Colonic mucosa (tissue), 4 donors: ENCODE measurements at places on chromosomes 11 and 22.

DNA sequence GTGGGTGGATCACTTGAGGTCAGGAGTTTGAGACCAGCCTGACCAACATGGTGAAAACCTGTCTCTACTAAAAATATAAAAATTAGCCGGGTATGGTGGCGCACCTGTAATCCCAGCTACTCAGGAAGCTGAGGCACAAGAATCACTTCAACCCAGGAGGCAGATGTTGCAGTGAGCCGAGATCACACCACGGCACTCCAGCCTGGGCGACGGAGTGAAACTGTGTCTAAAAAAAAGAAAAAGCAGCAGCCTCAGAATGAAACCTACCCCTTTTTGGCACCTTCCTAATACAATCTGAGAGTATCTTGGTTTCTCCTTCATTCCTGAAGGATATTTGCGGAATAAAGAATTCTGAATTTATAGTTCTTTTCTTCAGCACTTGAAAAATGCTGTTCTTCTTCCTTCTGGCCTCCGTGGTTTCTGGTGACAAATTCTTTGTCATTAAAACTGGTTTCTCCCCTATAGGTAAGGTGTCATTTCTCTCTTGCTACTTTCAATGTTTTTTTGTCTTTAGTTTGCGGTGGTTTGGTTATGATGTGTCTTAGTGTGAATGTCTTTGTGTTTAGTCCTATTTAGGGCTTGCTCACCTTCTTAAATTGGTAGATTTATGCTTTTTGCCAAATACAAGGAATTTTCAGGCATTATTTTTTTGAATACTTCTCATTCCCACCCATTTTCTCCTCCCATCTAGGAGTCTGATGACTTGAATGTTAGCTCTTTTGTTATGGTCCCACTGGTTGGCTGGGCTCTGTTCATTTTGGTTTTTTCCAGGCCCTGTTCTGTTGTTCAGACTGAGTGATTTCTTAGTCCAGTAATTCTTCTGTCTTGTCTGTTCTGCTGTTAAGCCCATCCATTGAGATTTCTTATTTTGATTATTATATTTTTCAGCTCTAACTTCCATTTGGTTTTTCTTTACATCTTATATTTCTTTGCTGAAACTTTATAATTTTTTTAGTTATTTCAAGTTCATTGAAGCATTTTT lies 15.4 kb downstream of the ASRGL1 start:
- no peak overlapping the region for H3K27ac ChIP-seq
- no peaks in the 10 kb centered on the region for H3K4me1 ChIP-seq
- no peak for DNase-seq
- no peaks in the 10 kb centered on the region for H3K36me3 ChIP-seq
- H3K27me3 ChIP-seq = no peaks in the 10 kb centered on the region
- no peak overlapping the region for H3K4me3 ChIP-seq

DNA sequence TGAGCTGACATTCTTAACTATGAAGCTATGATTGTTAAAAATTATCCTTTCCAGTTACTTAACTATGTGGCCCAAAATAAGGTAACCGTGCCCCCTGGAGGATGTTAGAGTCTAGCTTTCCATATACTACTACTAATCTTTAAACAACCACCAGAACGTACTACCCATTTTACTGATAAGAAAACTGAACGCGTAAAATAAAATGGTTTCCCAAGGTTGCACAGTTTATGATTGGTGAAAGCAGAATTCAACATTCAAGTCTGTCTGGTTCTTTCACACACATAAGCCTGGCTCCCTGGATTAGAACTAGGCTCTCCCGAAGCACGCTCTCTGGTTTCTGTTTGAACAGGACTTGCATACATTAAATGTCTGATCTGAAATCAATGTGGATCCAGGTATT lies 437.8 kb upstream of the CCDC90B start:
- H3K27ac ChIP-seq = no peak overlapping the region
- no peaks in the 10 kb centered on the region for H3K36me3 ChIP-seq
- no peaks in the 10 kb centered on the region for H3K4me1 ChIP-seq
- H3K27me3 ChIP-seq = no peaks in the 10 kb centered on the region

GRCh38 chr11:66314561-66315497 lies 2.0 kb downstream of the CD248 start:
- H3K4me1 ChIP-seq = peaks cover 5% of the 10 kb centered on the region
- no peak overlapping the region for H3K4me3 ChIP-seq
- H3K27ac ChIP-seq = peak overlapping the region; percentile 86
- no peaks in the 10 kb centered on the region for H3K27me3 ChIP-seq
- H3K36me3 ChIP-seq = no peaks in the 10 kb centered on the region

- no peaks in the 10 kb centered on the region for H3K36me3 ChIP-seq
- peaks cover 5% of the 10 kb centered on the region for H3K4me1 ChIP-seq
- peak; percentile 54 for DNase-seq
Observed at GRCh38 chr11:2991452-2992233, 486 bp downstream of the NAP1L4 start.

- no peak for DNase-seq
- no peaks in the 10 kb centered on the region for H3K4me1 ChIP-seq
- no peaks in the 10 kb centered on the region for H3K27me3 ChIP-seq
- H3K4me3 ChIP-seq = no peak overlapping the region
Observed at GRCh38 chr11:77580712-77581337, 8.9 kb upstream of the AQP11 start.

GRCh38 chr11:108218455-108218854 lies 4.0 kb downstream of the NPAT start:
- no peak for DNase-seq
- H3K27me3 ChIP-seq = no peaks in the 10 kb centered on the region
- no peaks in the 10 kb centered on the region for H3K4me1 ChIP-seq
- no peaks in the 10 kb centered on the region for H3K36me3 ChIP-seq
- no peak overlapping the region for H3K4me3 ChIP-seq

DNA sequence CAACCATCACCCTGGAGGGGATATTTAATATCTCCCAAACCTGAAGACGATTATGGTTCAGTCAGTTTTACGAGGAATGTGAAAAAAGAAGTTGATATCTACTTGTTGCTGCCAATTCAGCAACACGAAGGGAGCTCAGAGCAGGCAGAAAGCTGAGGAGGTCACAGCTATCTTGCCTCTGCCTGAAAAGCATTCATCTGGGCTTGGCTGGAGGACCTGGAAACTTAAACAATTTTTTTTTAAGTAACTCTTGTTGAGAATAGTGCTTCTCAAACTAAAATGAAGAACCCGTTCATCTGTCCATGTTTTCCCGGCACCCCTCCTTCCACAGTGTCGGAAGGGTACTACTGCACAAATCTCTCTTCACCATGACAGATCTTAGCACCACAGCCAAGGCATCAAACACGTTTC lies 98.9 kb downstream of the MICAL3 start:
- H3K27ac ChIP-seq = no peak overlapping the region
- no peak overlapping the region for H3K4me3 ChIP-seq
- no peaks in the 10 kb centered on the region for H3K36me3 ChIP-seq
- DNase-seq = no peak

DNA sequence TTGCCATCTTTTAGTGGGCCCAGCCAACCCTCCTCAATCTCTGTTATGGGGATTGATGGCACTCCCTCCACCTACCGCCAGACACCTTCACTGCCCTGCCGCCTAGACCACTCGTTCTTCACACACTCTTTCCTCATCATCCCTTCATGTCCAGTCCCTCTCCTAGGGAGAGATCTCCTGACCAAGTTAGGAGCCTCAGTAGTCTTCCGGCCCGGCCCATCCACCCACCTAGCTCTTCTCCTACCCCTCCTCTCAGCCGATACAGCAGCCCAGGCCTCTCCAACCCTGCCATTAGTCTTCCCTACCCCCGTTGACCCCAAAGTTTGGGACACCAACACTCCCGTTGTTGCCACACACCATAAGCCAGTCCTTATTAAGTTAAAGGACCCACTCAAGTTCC lies 11.0 kb upstream of the OR56A3 start:
- H3K36me3 ChIP-seq = no peaks in the 10 kb centered on the region
- no peak overlapping the region for H3K4me3 ChIP-seq
- DNase-seq = no peak

- no peaks in the 10 kb centered on the region for H3K27me3 ChIP-seq
- H3K4me3 ChIP-seq = no peak overlapping the region
- no peaks in the 10 kb centered on the region for H3K4me1 ChIP-seq
- no peaks in the 10 kb centered on the region for H3K36me3 ChIP-seq
- DNase-seq = no peak
Observed at GRCh38 chr11:123454060-123454651, 24.1 kb downstream of the GRAMD1B start.

DNA sequence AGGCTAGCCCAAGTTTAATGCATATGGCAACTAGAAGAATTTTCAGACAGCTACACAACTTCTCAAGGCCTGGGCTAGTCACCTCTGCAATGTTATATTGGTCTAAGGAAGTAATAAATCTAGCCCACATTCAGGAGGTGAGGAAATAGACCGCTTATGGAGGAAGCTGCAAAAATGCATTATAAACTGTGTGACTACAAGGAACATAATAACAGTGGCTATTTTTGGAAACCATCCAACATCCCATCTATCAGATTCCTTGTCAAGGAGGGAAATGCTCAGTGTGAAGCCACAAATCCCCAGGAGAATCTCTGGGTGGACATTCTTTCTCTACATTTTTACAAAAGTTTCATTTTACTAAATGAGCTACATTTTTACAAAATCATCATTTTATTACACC lies 76.1 kb downstream of the BBOX1 start:
- no peaks in the 10 kb centered on the region for H3K27me3 ChIP-seq
- H3K27ac ChIP-seq = no peak overlapping the region
- no peaks in the 10 kb centered on the region for H3K4me1 ChIP-seq
- DNase-seq = no peak
- H3K4me3 ChIP-seq = no peak overlapping the region
